ENCODE measurements at places on chromosomes 13 and 19. TPM values are rescaled to one million over a fixed set of nuclear protein-coding genes. Genes with fewer than 3 reads are reported as not detected.

DNA sequence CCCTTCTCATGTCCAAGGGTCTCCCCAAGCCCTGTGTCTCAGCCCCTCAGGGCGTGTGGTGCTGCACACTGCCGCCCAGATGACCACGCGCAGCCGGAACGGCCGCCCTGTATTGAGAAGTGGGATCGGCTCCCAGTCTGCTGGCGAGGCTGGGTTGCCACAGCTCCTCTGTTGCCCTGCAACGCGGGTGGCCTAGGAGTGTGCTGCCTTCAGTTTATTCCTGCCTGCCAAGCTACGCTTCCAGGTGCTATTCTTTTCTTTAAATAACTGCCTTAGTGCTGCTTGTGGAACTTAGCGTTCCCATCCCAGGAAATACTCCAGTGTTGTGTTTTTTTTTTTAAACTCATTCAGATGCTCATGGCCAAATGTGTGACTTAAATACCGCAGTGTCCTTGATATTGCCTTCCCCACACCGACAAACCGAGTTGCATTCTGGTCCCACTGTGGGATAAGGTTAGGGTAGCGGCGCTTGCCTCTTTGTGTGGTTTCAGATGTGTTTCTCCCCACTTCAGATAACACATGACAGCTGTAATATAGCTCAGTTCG, 16.6 kb downstream of the ACTN4 start:
- no peak for DNase-seq

DNA sequence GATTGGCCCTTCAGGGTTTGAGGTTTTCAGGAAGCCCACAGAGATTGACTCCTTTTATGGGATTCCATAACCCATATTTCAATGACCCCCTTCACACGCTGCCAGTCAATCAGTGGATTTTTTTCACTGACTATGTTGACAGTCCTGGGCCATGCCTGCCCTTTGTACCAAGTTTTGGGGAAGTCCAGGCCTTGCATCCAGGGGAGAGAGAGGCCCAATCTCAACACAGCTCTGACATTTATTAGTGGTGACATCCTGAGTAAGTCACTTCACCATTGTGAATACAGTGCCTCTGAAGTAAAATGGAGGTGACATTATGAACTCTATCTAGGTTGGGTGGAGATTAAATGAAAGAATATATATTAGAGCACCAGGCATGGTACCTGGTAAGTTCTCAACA, 181.1 kb downstream of the NUFIP1 start:
- no peak for DNase-seq

DNA sequence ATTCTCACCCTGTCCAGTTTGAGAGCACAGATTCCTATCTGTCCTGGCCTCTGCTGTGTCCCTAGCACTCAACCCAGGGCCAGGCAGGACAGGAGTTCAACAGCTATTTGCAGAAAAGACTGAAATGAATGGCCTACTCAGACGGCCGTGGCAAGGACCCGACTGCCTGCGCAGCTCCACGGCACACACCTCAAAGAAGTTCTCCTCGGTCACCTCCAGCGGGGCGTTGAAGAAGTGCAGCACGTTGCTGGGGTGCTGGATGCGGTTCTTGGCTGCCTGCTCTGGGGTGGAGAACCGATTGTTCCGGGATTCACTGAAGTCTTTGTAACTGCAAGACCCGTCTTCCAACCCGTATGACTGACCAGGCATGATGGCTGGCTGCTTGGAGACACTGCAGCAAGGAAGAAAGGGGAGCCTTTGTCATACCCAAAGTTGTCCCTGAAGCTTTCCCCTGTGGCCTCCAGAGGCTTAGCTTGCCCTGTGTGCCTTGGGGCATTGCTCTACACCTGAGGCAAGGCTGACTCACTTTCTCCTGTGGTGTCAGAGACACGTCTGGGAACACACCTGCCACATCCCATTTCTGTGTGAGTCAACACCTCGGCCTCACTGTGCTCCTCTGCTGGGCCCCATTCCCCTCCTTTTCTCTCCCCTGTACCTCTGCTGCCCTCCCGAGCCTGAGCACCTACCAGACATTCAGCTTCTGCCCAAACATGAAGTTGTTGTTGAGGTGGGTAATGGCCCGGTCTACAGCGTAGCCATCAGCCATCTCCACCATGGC, 6.8 kb upstream of the ECH1 start:
- no peak for DNase-seq

DNA sequence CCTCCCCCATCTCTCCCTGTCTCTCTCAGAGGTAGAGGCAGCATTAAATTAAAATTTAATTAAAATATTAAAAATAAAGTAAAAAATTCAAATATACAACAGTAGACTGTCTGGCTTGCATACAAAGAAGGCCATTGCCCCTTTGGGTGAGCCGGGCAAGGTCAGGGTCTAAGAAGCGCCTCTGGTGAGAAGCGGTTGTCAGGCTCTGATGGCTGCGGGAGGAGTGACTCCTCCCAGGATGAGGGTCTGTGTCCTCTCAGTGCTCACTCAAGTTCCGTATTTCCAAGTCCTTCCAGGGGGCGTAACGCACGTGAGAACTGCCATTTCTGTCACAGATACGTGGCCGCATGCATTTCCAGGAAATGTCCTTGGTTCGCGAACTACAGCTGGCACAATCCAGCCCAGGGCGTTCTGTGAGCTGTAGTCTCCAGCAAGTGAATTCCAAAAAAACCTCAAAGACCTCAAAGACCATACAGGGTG, 737 bp upstream of the ZNF181 start:
- DNase-seq: no peak

DNA sequence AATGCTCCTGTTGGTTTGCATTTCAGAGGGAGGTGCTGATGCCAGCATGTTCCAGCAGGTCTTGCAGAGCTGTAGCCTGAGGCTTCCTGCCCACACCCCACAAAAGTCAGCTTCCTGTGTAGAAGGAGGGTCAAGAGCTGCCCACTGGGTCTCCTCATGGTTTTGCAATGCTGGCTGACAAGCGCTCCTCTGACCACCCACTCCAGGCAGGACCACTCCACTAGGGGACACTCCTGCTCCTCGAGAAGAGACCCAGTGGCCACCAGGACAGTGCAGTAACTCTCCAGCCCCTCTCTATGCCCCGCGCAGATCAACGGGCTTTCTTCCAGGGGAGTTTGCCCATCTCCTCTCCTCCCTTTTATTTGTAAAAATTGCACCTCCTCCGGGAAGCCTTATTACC, 72.9 kb upstream of the UQCRFS1 start:
- no peak for DNase-seq

- DNase-seq: peak; percentile 62
Measured at GRCh38 chr13:20799726-20800416, 26.1 kb upstream of the EEF1AKMT1 start.

DNA sequence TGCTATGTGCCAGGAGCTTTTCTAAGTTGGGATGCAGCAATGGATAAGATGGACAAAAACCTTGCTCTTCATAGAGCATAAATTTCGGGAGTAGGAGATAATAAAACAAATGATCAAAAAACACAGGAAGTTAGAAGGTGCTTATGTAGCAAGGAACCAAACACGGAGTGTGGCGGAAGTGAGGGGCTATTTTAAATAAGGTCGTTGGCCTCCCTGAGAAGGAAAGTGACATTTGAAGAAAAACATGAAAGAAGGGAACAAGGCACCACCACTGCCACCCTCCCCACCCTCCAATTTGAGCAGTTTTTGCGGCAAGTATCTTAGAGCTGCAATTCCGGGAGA, 3.2 kb upstream of the GSX1 start:
- no peak for DNase-seq

DNA sequence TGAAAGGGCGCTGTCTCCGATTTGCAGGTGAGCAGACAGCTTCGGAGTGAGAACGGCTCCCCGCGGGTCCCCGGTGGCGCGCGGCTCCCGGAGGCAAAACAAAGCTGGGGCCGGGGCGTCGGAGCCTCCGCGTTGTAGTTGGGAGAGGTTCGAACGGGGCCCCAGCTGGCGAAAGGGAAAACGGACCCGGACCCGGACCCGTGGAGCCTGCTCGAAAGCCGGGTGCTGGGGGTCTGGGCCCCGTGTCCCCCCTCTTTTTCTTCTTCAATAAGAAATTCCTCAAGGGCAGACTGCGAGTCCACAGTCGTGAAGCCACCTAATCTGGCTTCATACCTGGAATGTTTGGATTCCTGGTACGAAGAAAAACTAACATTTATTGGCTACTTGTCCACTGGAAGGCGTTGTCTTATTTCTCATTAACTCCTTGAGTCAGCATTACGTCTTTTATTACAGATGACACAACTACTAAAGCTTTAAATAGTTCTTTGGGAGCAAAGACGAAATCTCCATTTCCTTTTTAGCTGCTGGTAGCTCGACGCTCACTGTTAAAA, 632 bp upstream of the MTIF3 start:
- DNase-seq: peak; percentile 50

DNA sequence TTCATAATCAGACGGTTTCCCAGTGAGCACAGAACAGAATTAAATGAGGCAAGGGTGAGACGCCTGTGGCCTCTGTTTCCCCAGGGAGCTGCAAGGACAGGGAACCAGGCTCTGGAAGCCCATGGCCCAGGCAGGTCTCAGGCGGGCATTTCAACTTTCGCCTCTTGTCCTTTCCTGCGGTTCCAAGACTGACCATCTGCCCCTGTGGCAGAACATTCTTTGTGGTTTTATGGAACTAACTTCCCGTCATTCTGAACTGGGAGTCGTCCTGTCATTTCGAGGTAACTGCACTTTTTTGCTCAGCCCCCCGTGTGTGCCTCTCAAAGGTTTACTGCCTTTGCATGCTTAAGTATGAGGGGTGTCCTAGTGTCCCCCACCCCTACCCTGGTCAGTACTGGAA, 70.9 kb downstream of the KL start:
- no peak for DNase-seq

DNA sequence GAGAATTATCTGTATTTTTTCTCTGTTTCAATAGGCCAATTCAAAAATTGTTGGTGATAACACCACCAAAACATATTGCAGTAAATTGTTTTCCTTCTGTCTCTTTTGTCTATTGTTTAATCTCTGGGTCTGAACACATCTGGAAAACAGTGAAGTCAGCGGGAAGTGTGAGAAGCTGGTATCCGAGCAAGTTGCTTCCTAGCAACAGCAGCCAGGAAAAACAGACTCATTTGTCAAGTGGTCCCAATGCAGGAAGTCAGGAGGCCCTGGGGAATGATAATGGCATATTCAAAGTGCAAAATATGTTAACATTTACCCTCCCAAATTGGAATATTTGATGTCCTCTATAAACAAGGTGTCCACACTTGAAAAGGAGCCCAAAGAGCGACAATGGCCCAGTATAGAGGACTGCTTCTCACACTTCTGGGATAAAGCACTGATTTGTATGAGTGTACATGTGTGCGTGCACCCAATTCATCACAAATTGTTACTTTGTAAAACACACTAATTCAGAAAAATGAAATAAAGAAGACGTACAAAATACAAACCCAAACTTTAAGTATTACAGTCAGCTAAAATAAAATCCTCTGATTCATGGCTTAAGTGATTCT, 515.0 kb downstream of the TBC1D4 start:
- DNase-seq: peak; percentile 0

DNA sequence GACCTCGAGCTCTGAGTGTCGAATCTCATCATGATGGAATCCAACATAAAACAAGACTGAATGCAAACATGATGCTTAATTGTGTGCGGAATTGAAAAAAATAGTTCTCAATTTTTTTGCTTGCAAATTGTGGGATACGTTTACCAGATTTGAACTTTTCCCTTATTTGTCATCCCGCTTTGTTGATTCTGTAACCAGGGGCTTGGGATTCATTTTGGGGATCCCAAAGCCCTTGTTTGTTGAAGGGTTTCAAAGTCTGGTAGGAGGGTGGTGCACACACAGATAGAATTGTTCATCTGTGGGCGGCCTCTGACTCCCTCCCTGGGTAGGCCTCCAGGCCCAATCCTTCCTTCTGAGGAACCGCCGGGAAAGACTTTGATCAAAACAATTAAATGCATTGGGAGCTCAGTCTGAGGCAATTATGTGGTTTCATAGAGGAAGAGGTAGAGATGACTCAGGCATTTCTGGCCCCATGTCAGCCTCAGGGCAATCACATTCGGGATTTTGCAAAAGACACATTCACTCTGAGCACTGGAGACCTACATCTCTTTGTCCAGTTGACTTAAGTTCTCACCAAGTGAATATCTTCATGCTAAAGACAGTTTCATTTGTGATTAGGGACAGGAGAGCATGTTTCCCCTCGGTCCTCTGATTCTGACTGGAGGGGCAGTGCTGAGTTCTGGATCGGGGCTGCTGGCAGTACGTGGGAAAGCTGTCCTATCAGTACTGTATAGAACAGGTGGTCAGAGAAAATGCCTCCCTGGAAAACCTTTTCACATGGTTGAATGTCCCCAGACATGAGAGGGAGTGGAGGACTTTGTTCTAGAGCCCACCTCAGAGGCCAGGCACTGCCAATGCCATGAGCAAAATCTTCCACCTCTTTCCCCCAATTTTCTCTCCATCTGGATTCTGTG, 27.8 kb upstream of the IGFL4 start:
- DNase-seq: peak; percentile 93

DNA sequence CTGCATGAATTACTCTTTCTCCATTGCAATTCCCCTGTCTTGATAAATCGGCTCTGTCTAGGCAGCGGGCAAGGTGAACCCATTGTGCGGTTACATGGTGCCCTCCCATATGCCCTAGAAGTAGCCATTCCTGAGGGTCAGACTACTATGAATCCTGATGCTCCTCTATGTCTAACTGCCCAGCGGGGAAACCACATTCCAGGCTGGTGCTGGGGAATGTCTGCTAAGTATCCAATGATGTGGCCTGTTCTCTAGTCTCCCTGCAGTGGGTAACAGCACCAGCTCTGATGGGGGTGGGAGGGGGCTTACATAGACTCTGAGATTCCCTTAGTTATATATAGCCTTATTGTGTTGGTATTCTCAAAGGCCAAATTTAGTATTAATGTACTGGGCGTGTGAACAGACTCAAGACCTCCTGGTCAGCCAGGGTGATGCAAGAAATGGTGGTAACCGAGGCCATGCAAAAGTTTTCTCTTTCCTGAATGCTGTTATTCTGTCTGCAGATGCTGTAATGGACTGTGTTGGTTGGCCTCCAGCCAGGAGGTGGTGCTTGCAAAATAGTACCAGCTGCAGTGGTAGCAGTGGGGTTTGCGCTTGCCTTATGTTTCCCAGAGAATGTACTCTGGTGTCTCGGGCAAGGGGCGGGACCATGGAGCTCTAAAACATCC, 564.8 kb upstream of the SLITRK1 start:
- DNase-seq: no peak

- DNase-seq: no peak
Measured at GRCh38 chr19:19256072-19256969, 16.8 kb downstream of the TM6SF2 start.

- peak; percentile 34 for DNase-seq
Measured at GRCh38 chr13:74077792-74078191, 56.4 kb downstream of the KLF12 start.

DNA sequence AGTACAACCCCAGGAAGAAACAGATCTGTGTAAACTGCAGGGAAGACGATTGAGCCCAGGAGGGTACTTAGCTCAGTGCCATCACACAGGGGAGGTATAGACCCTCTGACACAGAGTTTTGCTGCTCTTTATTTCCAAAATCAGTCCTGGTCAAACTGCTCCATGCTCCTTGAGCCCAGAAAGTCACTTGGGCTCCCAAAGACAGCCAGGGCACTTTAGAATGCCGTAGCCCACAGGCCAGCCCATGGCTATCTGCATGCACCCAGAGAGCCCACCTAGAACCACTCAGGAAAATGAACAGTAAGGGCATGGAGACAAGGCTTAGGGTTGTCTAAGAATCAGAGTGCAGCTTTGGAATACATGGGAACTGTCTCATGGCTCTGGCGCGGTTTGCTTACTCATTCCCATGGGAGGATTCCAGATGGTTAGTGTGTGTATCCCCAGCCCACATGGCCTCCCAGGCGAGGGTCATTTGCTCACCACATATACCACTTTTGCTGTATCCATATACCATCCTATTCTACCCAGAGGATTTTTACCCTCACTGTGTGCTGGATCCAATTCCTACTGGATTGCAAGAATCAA, 14.7 kb upstream of the PDCD5 start:
- DNase-seq: peak; percentile 13

LRRC63 gene
- 0.41 TPM for total RNA-seq

CGB2 gene
- total RNA-seq: not detected

RFPL4AL1 gene
- not detected for total RNA-seq
